ENCODE measurements at places on chromosomes 11 and 22.

DNA sequence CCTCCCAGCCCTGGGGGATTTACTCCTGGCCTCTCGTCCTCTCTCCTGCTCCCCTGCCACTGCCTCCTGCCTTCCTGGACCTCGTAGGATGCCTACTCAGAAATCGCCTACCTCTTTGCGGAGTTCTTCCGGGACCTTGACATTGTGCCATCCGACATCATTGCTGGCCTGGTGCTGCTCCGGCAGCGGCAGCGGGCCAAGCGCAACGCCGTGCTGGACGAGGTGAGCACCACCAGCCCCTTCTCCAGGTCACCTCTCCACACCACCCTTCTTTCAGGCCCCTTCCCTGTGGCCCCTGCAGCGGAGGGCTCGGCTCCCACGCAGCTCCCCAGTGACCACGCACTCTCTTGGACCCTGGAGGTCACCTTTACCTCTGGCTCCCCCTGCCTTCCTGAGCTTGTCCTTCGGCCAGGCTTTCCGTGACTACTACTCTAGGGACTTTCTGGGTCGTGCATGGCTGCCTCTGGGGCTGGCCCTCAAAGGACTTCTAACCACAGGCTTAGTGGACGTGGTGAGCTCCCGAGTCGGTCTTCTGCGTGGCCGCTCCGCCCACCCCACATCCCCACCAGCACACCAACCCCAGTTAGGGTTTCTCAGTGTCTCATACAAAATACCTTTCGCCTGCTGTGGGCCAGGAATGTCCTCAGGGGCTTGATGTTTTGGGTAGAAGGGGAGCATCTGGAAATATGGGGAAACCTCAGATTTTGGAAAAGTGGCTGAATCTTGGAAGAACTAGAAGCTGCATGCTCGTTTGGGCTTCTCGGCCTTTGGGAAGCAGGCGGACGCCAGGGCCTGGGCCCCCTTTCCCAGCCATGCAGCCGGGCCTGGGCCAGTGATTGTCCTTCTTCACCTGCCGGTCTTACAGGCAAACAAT lies 24.1 kb upstream of the MYRF start:
- no peak for DNase-seq

GRCh38 chr22:39927544-39927943 lies 26.7 kb downstream of the GRAP2 start:
- peak; percentile 28 for DNase-seq

- peak; percentile 22 for DNase-seq
Observed at GRCh38 chr11:35111161-35112055, 27.6 kb upstream of the CD44 start.

DNA sequence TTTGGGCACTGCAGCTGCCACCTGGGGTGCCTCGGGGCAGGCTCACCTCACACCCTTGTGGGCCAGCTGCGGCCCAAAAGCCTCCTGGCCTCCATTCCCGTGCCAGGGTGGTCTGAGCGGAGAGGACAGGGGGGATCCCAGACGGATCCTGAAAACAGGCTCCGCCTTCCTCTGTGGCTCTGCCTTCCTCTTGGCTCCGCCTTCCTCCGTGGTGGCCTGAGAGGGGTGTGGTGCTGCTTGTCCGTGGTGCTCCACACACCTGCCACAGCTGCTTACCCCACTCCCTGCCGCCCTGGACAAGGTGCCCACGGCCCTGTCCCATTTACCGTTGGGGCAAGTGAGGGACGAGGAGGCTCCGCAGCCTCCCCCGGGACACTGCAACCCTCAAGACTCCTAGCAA lies 23.2 kb upstream of the KCNQ1OT1 start:
- DNase-seq: no peak

GRCh38 chr11:19332476-19332875 lies 91.7 kb upstream of the E2F8 start:
- DNase-seq: no peak

DNA sequence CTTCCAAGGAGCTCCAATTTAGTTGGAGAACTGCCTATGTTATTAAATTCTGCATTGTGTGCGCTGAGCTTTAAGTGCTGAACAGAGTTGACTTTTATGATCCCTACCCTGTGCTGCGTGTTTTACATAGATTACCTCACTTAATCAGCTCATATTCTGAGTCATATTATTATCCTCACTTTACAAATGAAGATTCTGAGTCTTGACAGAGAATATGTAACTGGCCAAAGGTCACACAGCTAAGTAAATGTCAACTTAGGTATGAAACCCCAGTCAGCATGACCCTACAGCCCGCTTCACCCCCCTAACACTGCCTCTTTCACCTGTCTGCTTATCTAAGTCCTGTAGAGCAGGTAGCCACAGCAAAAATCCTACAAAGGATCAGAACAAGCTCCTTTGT lies 19.8 kb upstream of the TMPRSS5 start:
- DNase-seq: peak; percentile 24

DNA sequence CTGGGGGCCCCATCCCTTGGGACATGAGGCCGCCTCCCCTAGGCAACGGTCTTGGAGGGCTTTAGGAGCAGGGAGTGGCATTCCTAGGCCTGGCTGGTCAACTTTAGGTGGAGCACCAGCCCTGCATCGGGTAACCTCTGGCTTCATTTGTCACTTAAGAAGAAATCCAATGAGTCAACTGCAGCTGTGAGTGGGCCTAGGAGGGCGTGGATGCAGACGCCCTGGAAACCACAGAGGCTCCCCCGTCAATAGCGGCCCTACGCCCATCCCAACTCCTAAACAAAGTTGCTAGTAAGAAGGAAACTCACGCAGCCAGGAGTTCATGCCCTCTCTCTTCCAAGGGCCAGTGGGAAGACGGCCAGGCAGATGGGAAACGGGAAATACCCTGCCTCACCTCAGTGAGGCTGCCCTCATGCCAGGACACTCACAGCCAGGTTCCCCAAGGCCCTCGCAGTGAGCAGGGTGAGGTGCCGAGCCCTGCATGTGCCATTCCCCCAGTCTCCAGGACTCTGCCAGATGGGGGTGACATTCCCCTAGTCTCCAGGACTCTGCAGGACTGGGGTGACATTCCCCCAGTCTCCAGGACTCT lies 20.8 kb downstream of the BID start:
- no peak for DNase-seq

- DNase-seq: no peak
Observed at GRCh38 chr22:46103181-46103580, 47.1 kb upstream of the PPARA start.

- no peak for DNase-seq
Observed at GRCh38 chr11:102312667-102313066, 4.6 kb upstream of the BIRC3 start.

- DNase-seq: peak; percentile 78
Observed at GRCh38 chr11:70467201-70468085, 69.1 kb downstream of the CTTN start.

DNA sequence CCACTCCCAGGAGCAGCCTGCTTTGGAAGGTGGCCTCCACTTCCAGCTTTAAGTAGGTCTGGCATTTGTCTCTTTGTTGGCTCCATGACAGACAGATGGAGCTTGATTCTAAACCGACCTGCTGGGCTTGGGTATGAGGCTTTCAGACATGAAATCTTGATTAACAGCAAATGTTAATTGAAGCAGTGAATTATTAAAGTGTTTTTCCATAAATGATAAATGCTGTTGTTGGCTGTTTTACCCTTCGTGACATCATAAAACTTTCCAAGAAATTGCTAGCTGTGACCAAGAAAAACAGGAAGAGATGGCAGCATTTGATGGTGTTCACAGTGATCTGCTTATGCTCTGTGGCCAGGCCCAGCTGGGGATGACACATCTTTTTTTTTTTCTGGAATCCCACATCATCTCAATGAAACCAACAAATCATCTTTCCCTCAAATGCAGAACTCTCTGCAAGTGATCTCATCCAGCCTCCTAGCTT lies 66.1 kb downstream of the RBMXL2 start:
- no peak for DNase-seq

- peak; percentile 47 for DNase-seq
Observed at GRCh38 chr11:47564933-47565339, 463 bp upstream of the PTPMT1 start.

DNA sequence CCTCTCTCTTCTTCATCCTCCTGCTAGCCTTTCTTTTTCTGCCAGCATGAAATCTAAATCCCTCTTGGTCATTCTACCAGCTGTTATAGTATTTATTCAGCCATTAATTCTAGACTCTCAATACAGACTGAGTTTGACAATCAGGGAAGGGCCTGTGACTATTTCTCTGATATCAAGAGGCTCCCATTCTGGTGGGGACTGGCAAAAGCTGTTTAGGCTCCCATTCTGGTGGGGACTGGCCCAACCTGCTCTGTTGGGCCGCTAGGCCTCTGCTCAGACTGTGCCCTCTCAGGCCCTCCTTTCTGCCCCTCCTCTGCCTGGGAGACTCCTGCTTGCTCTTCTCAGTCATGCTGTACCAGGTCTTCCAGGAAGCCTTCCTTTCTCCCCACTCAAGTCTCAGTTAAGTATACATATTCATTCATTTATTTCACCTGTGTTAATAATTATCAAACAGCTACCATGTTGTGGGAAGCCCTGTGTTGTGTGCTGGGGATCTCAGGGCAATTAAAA lies 323.7 kb upstream of the NARS2 start:
- peak; percentile 77 for DNase-seq

GRCh38 chr22:20219667-20220628 lies 48.2 kb downstream of the RTN4R start:
- peak; percentile 52 for DNase-seq

- no peak for DNase-seq
Observed at GRCh38 chr11:76339221-76339620, 41.7 kb downstream of the THAP12 start.

DNA sequence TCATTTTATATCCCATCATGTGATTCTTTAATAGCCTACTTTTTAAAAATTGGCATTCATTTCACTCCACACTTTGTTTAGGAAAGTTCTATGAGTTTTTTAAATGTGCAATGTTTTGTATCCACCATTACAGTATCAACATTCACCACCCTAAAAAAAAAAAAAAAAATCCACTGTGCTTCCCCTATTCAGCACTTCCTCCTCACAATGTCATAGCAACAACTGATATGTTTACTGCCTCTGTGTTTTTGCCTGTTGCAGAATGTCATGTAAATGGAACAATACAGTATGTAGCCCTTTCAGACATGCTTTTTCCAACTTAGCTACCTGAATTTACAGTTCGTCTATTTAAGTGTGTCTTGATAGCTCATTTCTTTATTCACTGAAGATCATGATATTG lies 754.2 kb downstream of the FAM181B start:
- no peak for DNase-seq

DNA sequence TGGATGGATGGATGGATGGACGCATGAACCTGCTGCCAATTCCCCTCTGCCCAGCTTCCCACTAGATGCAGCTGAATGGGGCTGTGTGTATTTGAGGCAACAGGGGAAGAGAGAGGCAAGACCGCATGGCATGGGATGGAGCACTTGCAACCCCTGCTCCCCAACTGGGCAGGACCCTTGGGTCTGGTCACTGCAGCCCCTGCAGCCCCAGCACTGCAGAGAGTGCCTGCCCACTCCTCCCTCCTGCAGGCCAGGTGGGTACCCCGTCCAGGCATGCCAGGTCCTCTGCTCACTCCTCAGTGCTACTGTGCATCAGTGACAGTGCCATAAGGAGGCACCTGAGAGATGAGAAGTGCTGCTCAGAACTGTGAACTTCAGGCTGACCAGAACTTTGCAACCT lies 40.3 kb downstream of the OSBPL5 start:
- DNase-seq: no peak

DNA sequence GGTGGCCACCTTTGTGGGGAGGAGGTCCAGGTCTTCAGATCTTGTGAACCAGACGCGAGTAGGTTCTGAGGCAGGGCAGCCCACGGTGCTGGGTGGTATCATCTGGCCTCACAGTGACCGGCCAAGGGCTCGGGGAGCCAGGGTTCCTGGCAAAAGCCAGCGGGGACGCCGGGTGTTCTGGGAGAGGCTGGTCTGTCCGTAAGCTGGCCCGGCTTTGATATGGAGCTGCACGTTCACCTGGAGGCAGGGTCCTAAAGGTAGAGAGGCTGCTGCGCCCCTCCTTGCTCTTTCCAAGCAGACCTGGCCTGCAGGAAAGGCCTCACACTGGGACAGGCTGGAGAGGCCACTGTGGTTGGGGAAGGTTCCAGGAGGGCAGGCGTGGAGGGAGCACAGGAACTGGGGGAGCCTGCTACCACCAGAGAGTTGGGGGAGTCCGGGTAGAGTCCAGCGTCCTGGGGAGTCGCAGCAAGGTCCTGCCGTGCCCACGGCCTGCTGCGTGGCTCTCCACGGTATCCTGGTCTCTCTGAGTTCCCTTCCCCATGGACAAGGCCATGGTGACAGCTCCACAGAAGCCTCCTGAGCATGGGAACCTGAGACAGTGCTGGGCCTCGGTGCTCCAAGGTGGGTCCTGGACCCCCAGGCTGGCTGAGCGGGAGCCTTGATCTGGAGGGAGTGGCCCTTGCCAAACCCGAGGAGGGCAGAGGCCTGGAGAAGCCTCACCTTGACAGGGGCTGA lies 452.4 kb upstream of the B3GAT1 start:
- DNase-seq: no peak

- peak; percentile 13 for DNase-seq
Observed at GRCh38 chr22:31897842-31898805, 46.2 kb upstream of the YWHAH start.

- no peak for DNase-seq
Observed at GRCh38 chr11:78427615-78428265, 10.1 kb upstream of the GAB2 start.

DNA sequence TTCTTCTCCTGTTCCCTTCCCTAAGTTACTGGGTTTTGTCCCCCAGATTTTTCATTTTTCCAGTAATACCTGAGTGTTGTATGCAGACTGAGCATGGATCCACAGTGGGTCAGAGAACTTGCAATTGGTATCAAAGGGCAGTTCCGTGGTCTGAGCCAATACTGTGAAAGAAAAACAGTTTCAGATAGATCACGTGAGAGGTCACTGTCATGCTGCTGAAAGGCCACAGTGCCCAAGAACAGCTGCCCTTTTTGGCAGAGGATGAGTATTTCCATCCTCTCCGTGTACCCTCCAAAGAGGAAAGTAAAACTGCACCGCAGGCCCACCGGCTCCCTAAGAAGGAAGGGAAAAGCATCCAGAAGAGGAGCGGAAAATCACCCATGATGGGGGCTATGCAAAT lies 73.0 kb upstream of the TBCEL start:
- DNase-seq: no peak

- peak; percentile 87 for DNase-seq
Observed at GRCh38 chr11:62664405-62665074, 470 bp downstream of the C11orf98 start.

DNA sequence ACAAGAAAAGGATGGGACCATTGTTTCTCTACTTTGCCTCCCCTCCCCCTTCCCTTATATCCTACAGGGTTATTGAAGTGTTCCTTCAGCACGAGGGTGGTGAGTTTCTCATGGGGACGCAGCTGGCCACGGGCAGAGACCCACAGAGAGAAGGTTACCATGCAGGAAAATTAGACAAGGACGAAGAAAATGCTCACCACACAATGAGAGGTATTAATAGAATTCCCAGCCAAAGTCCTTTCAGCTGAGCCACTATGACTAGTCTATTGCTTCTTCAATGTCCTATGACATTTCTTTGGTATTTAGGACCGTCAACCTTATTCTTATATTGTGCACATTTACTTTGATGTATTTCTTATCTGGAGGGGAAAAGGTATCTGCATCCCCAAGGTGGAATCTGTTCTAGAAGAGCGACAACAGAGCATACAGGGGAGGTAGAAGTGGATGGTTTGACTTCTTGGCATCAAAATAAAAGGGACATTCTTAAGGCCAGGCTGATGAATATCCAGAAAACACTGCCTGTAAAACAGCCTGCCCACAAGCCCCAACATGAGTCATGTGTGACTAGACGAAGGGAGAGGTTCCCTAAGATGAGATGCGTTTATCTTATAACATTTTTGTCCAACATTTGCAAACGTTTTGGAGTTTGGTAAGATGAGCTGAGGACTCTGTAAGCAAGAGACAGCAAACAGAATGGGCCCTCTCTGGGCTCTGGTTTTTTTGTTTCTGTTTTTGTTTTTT lies 209.8 kb upstream of the NARS2 start:
- DNase-seq: no peak

GRCh38 chr22:24592851-24593558 lies at the start of gene LRRC75B:
Gene LRRC75B (minus strand): TSS chr22:24593073. CDS start chr22:24593039, 34 bp downstream.
- DNase-seq: peak; percentile 75
